Ecto neural progenitor cell (in vitro differentiated cells): ENCODE measurements at places on chromosomes 12 and 14.

DNA sequence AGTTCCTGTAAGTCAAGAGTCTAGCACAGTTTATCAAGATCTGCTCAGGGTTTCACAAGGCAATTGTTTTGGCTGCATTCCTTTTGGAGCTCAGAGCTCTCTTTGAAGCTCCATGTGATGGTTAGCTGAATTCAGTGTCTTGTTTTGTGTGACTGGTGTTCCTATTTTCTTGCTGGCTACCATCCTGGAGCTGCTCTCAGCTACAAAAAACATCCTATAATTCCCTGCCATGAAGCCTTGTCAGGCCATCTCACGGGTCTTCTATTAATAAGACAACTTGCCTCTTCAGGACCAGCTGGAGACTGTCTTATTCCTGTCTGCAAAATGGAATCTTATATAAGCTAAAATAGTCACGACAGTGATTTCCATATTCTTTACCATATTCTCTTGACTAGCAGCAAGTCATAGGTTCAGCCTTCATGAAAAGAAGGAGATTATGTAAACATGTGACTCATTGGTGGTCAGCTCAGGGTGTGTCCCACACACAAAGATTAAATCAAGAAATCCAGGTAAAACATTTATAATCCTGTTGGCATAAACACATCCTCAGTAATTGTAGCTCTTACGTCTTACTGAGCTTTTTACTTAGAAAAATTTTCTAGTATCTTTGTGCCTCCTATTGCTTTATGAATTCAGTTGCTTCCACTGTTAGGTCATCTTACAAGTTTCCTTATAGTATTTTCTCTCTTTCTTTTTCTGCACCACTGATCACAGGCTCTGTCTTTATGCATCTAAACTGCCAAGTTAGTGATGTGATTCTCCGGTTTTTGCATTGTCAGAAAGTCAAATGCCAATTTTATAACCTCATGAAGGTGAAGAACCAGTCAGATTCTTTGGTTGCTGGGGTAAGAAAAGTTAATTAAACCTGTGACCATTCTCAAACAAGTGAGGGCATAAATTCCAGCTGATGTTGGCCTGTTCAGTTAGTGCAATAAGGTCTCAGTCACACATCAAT lies 378.5 kb upstream of the MGAT4C start:
- no peak for DNase-seq

- no peak for DNase-seq
These were observed 22.6 kb downstream of the ACADS start for GRCh38 chr12:120748242-120748641.

DNA sequence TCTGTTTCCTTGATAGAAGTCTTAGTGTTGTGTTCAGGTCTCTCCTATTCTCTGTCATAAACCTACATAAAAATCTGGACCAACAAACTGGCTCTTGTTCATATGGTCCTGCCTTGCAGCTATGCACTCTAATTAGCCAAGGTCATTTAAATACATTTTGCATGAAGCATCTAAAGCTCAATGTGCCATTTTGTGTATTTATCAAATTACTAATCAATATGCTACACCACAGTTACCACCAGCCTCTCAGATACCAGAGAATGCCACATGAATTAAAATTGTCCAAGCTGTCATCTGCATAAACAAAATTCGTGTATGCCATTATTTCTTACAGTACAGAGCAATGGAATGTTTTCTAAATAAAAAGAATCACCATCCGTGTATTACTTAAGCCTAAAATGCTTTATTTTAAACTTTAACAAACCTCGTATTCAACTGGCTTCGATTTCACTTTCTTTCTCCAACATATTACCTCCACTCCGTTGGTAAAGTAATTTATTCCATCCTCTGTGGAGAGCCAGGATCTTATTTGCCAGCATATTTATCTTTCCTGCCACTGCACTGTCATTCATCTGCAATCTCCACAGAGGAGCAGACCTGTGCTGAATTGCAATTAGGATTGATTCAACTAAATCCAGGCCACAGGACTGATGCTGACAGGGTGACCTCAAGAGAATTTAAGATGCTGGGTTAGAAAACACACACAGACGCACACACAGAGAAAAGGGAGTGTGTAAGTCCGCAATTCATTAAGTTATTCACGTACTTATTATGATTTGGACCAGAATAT lies 284.1 kb upstream of the FOXG1 start:
- DNase-seq: no peak

DNA sequence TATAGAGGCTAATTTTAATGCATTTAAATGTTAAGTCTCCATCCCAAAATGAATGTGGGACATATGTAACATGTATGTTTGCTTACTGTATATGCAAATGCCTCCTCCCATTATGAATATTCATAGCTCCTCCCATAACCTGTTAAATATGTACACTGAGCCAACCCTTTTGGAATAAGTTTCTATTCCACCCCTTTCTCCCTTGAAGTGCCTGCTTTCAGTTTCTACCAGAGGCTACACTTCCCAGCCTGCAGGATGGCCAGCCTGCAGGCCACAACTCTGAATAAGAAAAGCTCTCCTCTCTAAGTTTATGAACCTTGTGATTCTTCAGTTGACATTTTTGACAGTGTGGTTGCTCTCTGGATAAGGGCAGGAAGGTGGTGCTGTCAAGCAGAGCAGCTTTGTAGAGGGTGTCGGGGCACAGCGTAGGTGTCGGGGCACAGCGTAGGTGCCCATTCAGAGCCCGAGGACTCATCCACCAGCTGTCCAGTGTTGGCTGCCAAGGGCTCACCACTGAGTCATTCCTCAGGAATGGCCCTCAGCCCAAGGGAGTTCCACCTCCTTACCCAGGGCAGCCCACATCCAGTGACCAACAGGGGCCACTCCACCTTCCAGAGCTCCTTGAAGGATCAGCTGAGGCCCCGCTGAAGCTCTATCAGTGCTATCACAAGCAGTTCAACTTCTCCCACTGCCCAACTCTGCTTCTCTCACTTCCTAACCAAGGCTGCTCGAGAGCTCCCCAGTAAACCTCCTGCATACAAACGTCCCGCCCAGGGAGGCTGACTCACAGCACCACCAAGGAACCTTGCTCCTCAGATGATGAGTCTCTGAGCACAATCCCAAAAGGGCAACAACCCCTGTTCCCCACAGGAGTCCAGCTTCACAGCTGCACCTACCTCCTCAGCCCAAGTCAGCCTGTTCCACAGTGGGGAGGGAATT lies 31.4 kb downstream of the VWF start:
- DNase-seq: no peak

DNA sequence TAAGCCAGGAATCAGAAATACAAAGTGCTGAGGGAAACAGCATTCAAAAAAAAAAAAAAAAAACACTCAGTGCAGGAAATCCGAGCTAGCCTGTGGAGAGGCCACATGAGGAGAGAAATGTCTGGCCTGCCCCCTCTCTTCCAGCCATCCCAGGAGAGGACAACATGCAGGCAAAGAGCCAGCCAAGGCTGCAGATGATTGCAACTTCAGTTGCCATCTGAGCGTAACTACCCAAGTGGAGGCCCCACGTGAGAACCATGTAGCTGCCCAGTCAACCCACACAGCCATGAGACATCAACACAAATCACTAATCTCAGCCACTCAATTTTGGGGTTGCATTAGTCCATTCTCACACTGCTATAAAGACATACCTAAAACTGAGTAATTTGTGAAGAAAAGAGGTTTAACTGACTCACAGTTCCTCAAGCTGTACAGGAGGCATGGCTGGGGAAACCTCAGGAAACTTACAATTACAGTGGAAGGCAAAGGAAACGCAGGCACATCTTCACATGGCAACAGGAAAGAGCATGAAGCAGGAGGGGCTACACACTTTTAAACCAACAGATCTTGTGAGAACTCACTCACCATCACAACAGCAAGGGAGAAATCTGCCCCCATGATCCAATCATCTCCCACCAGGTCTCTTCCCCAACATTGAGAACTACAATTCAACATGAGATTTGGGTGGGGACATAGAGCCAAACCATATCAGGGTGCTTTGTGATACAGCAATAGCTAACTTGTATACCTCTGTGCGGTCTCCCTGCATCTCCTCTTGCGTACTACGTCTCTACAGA lies 161.1 kb downstream of the PIWIL1 start:
- no peak for DNase-seq

- no peak for DNase-seq
These were observed 413.4 kb upstream of the TBX3 start for GRCh38 chr12:115097416-115097815.

DNA sequence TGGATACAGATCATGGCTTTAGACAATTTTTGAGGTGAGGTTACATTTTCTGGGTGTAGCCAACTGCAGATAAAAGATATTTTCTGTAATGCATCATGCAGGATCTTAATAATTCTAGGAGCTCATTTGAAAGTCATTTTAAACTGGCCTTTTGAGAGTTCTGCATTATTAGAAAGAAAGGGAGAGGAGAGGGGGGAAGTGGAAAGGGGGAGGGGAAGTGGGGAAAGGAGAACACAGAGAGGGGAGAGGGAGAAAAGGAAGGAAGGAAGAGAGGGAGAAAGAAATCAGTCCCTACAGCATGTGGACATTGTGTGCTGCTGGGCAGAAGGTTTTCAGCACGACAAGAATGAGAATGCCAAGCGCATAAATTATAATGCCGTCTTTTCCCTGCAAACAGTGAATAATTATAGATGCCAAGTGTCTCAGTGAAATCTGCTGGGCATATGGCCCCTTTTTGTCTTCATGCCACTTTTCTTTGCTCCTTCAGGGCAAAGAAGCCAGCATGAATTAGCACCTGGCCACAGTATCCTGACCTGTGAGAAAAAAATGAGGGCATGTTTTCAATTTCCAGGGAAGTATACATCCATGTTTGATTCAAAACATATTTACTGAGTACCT lies 22.7 kb upstream of the PPP2R5C start:
- peak; percentile 3 for DNase-seq

DNA sequence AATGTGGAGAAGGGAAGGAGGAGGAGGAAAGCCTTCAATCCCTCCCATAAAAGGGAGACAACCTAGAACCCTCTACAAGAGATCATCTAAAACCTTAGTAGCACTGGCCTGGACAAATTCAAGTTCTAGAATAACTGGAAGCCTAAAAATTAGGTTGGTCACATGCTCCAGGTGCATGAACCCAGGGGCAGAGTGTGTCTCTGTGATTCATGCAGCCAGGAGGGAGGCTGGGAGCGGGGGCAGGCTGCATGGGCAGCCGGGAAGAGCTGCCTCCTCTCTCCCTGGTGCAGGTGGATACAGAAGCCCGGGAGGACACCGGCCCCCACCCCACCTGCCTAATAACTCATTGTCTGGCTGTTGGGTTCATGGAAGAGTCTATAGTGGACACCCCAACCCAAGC lies 38.6 kb downstream of the CCDC85C start:
- DNase-seq: no peak

DNA sequence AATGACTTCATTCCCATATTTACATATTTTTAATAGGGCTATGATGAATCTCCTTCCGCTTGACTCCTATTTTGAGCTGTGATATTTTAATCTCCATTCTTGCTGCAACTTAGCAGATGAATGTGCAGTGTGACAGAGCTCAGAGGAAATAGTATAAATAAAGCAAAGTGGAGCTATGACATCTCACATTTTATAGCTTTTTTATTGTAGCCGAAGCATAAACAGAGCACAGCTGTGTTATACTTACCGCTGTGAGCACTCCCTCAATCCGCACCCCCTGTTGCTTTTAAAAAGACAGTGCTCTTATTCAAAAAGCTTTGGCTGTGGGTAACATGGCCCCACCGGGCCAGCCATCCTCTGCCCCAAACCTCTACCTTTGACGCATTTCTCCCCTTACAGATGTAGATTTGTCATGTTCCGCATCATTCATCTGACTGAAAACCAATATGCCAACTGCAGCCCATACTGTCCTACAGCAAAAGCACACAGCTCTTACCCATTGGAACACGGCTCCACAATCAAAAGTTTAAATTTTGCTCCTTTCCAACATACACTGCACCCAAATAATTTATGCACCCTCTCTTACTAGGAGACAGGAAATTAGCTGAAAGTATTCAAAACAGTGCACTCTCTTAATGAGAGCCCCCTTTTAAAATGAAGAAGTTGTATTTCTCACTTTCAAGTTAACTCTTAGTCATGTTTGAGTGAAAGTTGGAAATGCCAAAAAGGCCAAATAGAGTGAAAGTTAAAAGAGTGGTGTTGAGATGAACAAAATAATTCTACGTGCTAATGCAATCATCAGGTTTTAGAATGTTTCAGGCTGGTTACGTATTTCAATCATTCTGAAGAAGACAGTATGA lies 429.3 kb upstream of the SOX5 start:
- DNase-seq: no peak

DNA sequence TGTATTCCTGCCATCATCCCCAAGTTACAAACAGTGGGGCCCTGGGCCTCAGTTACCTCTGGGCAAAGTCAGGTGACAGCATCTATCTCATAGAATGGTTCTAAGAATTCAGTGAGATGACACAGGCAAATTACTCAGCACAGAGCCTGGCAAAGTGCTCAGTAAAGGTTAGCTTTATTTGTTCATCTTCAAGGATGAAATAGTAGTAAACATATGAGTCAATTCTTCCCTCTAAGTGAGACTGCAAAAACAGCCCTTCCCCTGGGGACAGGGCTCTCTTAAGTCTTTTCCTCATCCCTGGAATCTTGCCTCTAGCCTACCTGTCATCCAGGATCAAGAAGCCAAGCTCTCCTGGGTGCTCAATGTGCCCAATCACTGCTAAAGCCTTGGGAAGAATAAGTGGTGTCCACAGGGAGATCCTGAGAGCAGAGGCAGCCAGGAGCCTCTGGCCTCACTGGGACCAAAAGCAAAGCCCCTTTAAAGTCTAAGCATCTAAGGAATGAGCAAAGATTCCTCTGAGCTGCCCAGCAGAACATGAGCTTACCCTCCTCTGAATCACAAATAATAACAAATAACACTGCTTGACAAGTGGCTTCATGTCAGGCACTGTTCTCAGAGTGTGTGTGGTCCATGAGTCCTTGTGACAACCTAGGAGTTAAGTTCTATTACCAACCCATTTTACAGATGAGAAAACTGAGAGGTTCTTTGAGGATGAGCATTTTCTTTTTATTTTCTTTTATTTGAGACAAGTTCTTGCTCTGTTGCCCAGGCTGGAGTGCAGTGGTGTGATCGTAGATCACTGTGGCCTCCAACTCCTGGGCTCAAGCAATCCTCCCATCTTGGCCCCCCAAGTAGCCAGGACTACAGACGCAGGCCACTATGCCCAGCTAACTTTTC lies 12.1 kb downstream of the NUAK1 start:
- DNase-seq: no peak
